ENCODE measurements at places on chromosomes 2 and 18.

- DNase-seq, result no peak
Observed at GRCh38 chr2:21288299-21288698, 164.5 kb downstream of the TDRD15 start.

DNA sequence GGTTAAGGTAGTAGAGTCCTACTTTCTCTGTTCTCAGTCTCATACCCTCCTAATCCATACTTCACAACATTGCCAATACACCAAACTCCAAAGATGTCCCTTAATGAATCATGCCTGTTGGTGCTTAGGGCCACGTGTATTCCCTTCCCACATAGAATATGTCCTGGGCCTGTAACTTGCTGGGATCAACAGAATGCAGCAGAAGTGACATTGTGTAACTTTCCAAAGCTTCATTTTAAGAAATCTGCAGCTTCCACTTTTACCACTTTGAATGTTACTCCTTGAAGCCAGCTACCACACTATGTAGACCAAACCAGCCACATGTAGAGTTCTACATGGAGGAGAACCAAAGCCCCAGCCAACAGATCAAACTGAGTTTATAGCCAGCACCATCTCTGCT lies 58.5 kb upstream of the ARHGAP15 start:
- no peak for DNase-seq

GRCh38 chr18:51054764-51055163 lies 24.8 kb downstream of the SMAD4 start:
- DNase-seq, result peak; percentile 60

DNA sequence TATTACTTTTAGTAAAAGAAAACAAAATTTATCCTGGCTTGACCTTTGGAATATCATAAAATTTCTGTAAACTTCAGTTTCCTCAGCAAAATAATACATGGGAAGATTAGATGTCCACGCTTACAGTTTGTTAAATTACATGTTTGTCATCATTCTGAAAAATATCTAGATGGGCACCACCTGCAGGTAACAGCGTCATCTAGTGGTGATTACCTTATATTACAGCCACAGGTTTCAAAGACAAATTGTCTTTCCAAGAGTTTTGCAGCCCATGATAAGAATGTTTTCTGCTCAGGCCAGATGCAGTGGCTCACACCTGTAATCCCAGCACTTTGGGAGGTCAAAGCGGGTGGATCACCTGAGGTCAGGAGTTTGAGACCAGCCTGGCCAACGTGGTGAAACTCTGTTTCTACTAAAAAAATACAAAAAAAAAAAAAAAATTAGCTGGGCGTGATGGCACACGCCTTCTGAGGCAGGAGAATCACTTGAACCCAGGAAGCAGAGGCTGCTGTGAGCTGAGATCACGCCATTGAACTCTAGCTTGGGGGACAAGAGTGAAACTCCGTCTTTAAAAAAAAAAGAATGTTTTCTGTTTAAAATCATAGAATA lies 96.3 kb upstream of the RASGRP3 start:
- no peak for DNase-seq

- no peak for DNase-seq
Observed at GRCh38 chr2:177244244-177244771, 20.2 kb downstream of the NFE2L2 start.

- no peak for DNase-seq
Observed at GRCh38 chr2:18410543-18410942, 149.9 kb downstream of the RDH14 start.

GRCh38 chr2:32284321-32284720 lies 6.6 kb downstream of the YIPF4 start:
- no peak for DNase-seq

DNA sequence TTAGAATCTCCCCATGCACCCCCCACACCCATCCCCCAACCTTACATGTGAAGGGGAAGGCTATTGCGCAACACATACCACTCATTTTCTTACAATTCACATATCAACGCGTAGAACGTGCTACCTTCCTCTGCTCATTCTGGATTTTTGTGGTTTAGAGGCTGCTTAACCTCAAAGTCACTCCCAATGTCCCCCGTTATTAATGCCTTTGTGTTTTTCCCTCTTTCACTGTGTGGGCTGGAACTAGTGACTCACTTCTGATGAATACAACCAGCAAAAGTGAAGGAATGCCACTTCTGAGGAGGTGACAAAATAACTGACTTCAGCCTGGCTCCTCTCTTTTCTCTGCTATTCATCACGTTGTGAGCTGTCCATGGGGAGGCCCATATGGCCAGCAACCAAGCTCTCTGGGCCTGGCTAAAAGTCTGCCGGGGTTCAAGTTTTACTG lies 342.5 kb upstream of the NXPH2 start:
- DNase-seq, result peak; percentile 97

DNA sequence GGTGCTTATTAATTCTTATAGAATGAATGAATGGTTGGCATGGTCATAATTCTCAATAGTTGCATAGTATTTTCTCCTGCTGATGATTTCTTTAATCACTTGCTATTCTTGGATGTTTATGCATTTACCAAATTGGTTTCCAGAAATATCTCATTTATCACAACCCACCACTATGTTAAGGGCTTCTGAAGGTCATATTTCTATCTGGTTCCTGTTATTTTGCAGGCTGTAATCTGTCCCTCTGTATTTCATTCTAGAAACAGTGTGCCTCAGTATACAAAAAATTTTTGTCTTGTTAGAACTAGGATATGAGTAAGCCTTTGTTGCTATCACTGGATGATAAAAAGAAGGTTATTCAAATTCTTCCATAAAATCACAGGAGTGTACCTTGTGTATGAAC lies 6.1 kb upstream of the ATP8B1 start:
- DNase-seq, result no peak

GRCh38 chr2:179422037-179422643 lies 157.5 kb upstream of the SESTD1 start:
- DNase-seq, result peak; percentile 65

GRCh38 chr2:15421753-15422152 lies 139.4 kb downstream of the NBAS start:
- DNase-seq, result no peak

GRCh38 chr18:59994357-59994756 lies 94.6 kb downstream of the PMAIP1 start:
- no peak for DNase-seq

DNA sequence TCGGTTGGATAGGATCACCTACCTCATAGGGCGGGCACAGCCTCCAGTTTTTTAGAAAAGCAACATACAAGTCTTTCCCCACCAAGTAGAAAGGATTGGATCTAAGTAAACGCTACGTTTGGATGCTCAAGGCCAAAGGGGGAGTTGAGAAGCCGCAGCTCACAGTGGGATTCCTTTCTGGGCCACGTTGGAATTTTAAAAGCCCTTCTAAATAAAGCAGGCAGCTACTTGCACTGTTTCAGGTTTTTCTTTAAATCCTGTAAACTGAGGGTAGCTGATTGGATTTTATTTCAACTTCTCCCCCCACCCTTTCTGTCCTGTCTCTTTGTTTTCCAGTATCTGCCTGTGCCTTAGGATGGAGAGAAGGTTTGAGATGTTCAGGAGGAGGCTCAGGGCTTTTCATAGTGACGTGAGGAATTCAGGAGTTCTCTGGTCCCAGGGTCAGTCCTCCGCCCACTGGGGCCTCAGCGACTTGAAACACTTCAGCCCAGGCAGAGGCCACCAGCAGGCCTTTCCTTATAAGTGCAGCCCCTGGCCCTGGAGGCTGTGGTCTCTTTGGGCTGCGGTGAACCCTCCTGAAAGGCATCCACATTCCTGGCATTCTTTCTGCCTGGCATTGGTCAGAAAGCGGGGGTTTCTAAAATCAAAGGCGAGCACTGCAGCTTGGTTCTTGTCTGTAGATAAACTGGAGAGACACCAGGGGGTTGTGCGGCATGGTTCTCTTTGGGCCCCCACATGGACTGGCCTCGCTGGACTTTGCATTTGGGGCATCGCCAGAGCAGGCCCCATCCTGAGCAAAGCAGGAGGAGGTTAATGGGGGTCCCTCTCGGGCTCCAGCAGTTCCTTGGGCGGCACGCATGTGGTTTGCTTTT lies 44.5 kb downstream of the SH3BP4 start:
- peak; percentile 93 for DNase-seq

DNA sequence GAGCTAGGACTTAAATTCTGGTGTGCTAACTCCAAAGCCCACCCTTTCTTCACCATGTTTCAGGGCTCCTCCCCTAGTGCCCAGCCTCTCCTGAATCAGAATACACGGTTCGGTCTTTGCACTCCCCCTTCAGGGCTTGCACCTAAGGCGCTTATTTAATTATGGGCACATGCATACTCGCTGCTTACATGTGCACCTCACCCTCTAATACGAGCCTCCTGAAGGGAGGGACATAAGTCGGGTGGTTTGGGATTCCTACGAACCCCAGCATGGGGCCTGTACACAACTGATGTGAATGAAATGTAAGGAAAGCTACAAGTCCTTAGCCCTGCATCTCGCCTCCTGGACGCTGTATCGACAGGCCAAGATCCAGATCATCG lies 435 bp downstream of the IFT172 start:
- DNase-seq, result peak; percentile 22
